ENCODE measurements at places on chromosomes 7 and 10.

DNA sequence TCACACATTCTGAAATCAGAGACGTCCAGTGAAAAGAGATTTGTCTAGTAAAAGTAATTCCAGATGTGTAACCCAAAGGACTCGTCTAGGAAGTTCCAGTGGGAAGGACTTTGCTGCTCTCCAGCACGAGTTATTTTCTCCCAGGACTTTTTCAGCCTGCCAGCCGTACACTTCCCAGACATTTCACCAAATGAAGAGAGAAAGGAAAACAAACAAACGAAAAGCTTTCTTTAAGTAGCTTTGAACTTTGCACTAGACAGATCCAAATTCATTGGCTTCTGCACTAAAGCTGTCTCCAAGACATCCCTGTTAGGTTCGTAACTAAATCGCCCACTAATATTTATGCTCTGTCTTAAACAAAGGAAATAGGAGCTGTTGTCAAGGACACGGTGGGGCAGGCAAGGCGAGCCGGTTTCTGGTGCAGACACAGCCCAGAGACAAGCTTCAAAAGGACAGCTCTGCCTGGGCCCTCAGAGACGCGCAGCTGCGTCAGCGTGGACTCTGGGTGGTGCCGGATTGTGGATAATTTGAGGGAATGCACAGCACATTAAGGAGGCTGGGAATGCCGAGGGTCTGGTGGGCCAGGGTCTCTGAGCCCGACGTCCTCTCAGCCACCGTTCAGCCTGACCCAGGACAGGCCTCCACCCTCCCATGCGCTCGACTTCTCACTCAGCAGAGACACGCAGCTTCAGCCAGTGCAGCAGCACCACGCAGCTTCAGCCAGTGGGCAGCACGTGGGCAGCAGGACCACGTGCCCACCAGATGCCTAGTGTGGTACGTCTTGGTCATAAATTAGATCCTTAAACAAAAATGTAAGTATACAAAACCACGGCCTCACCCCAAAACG lies 64.1 kb upstream of the INSIG1 start:
- DNase-seq: no peak

GRCh38 chr7:128928159-128928813 lies 9.4 kb upstream of the IRF5 start:
- no peak for DNase-seq

GRCh38 chr10:76984559-76985443 lies 652.8 kb downstream of the KCNMA1 start:
- DNase-seq: peak; percentile 8

DNA sequence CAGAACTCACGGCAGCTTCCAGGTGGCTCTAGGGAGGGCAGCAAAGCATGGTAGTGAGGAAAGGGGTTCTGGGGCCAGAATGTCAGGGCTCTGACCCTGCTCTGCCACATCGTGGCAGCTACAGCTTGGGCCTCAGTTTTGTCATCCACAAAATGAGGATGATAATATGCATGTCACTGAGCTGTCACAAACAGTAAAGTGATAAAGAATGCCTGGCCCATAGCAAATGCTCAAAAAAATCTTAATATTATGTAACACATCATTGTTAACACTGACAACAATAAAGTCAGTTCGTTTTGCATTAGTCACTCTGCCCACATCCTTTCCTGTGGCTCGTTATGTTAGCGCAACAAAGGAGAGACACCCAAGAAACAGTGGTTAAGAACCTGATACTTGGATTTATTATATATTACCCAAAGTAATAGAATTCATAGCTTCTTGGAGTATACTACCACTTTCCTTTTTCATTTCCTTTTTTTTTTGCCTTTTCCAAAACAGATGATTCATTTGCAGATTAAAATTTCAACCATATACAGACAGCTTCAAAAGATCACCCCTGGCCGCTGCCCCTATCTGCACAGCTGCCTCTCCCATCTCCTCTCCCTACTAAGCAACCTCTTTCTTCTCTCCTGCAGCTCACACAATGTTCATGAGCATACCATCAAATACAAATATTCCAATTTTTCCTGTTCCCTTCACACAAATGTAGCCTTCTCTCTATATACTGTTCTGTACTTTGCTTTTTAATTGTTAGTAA lies 45.5 kb upstream of the DDC start:
- no peak for DNase-seq

GRCh38 chr7:111953611-111954010 lies 252.6 kb downstream of the DOCK4 start:
- DNase-seq: no peak

GRCh38 chr10:26254616-26255015 lies 38.0 kb downstream of the GAD2 start:
- no peak for DNase-seq

DNA sequence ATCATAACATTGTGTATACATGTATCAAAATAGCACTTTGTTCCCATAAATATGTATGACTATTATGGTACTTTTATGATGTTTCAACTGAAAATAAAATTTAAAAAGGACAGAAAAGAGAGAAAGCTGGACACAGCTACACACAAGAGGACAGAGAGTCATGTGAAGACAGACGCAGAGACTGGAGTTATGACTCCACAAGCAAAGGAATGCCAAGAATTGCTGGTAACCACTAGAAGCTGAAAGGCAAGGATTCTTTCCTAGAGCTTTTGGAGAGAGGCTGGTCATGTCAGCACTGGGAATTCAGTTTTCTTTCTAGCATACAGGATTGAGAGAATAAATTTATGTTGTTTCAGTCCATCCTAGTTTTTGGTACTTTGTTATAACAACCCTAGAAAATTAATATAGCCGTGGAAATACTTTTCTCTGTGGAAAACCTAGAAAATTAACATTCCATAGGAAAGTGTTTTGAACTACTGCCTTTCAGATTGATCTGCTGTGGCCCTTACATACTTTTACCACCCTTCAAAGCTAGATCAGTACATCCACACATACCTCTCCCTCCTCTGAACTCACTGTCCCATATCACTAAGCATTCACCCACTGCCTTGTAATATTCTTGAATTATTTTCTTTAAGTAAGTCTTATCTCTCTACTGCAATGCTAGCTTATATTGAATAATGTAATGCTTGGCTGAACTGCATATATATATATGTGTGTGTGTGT lies 575.3 kb downstream of the IPMK start:
- DNase-seq: no peak

- DNase-seq: no peak
Observed at GRCh38 chr7:45189151-45189970, 31.8 kb downstream of the RAMP3 start.

DNA sequence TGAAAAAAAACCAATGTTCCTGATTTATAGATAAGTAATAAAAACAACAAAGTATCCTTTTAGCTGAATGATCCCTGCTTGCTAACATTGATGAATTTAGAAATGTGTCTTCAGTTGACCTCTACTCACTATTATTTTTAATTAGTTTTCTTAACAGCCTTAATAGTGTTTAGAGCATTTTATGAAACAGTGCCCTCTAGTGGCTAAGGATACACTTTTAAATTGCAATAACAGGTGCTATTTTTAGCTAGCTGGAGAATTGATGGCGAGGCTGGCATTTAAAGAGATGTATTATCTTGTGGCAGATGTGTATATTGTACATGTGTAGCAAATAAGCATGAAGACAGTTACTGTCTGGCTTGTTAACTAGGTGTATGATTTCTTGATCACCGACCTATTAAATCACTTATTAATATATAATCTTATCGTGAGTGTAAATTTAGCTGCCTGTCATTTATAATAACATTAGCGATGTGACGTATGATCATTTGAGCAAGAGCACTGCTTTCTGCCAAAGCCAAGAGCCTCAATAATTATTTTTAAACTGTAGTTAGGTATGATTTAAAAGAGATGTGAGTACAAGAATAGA lies 451.9 kb downstream of the DPP6 start:
- peak; percentile 59 for DNase-seq

GRCh38 chr10:11776080-11776479 lies 33.9 kb downstream of the ECHDC3 start:
- DNase-seq: no peak

DNA sequence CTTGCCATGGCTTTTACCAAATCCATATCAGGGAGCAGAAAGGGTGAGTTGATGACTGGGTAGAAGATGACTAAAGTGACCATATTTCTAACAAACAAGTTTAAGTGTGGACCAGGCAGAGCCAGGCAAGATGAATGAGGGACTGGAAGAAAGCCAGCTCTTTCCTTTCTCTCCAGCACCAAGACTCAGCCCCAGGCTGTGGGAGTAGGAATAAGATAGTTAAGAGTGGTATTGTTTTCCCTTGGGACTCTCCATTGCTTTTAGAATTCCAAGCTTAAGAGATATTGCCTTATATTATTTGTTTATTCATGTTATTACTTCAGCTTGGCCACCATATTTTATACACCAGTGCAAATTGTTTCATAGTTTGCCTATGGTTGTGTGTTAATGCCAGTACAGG lies 28.8 kb upstream of the TSPAN33 start:
- no peak for DNase-seq

DNA sequence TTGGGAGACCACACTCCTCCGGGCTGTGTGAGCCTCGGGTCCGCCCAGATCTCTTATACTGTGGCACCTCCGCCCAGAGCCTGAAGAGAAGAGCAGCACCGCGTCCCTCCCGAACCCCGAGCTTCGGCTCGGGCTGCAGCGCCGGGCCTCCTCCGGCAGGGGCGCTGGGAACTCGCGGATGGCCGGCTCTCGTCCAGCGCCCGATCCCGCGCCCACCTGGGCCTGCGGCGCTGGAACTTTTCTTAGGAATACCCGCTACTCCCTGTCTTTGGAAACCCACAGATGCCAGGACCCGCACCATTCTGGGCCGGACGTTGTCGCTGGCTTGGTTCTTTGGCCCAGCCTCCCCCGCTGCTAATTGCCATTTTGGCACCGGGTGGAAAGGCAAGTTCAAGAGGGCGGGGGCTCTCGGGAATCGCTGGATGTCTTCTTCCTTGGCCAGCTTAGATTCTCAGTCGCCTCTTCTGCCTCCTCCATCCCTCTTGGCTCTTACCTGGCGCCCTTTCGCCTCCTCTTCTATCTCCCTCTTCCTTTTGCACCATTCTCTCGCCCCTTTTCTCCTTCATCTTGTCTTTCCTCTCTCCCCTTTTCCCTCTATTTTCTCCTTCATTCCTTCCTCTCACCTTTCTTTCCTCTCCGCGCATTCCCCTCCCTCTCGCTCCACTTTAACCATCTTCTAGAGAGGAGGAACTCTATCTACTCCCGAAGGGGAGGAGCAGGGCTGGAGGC lies 2.1 kb upstream of the SORCS3 start:
- no peak for DNase-seq

- no peak for DNase-seq
Observed at GRCh38 chr10:93673791-93674190, 28.6 kb downstream of the FRA10AC1 start.
